ENCODE measurements at places on chromosomes 7 and 10.

DNA sequence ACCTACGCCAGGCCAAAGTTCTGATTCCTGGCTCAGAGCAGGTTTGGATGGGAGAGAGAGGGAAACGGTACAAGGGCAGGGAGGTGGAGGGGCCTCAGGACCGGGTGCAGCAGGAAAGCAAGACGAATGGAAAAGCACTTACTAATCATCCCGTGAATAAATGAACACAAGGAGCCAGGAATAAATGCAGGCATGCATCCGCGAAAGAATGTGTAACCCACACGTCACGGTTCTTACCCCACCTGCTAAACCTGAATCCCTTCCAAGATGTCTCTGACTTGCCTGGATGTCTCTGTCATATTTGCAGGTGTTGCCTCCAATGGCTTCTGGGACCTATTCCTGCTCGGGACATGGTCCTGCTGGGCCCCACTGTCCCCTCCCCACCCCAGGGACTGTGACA, 335.2 kb upstream of the RNF32 start:
- DNase-seq = no peak

DNA sequence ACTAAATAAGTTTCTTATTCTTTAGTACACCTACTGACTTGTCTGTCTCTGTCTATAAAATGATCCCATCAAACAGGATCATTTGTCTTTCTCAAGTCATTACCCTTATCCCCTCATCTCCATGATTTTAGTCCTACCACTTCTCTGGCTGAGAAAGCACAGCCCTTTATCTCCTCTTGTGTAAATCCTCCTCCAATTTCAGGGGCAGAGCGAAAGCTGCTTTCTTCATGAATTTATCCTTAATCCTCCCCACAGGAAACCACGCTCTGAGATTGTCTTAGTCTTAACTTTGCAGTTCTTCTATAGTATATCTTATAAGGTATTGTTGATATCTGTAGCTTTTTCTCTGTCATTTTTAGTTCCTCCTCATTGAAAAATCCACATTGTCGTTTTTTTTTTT, 239.7 kb upstream of the PLXDC2 start:
- DNase-seq = no peak

DNA sequence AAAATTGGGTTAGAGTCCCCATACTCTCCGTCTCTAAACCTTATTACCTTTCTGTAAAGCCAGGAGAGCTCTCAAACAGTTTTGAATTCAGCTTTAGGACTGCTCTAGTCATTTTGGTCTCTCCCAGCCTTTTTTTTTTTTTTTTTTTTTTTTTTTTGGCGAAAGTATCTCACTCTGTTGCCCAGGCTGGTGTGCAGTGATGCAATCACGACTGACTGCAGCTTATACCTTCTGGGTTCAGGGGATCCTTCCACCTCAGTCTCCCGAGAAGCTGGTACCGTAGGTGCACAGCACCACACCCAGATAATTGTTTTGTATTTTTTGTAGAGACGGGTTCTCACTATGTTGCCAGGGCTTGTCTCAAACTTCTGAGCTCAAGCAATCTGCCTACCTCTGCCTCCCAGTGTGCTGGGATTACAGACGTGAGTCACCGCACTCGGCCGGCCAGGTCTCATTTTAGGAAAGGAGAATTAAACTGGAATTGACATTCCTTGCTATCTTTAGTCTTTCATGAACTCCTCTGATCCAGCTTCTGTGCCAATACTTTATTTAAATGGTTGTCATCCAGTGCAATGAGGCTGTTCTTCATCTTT, 31.4 kb upstream of the RSU1 start:
- no peak for DNase-seq

DNA sequence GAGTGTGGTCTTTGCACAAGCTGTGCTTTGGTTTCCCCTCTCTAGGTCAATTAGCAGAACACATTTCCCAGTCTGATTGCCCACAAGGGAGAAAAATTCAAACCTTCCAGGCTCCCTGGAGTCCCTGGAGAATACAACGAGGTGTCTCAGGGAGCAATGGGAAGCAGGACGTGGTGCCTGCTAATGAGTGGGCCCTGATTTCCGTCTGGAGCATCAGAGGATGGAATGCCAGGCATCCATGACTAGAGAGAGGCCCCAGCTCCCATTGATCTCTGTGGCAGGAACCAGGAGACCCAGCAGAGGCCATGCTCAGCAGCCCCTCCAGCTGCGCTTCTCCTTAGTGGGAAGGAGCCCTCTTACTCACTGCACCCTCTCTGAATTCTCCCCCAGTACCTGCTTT, 33.2 kb upstream of the TLX1 start:
- DNase-seq = no peak

DNA sequence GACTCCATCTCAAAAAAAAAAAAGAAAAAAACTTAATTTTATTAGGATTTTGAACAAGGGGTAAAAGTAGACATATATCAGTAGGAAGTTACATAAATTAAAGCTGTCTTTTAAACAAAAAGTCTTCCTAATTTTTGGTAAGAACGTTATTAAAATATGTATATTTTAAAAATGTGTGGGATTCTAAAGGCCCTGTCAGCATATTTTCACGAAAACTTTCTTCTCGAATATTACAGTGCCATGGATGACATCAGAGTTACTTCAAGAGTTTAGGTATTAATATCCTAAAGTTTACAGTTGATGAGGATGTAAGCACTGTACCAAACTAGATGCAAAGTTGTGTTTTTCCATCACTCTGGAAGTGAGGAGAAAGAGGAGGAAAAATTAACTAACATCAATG, 820.8 kb downstream of the PCDH15 start:
- DNase-seq = no peak

DNA sequence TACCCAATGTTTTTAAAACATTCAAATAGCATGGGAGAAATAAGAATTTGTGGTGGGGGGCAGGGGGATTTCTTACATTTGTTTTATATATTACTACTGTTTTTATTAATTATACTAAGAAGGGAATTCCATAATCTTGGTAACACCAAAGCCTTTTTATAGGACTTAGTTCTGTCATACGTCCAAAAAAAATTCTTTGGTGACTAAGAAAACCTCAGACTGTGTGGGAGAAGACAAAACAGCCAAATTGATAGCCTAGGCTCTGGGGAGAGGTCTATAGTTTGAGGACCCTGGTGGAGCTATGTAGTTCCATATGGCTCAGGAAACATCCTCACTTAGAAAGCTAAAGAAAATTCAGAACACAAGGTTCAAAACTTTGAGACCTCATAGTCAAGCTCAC, 23.4 kb downstream of the ACSM6 start:
- DNase-seq = no peak

DNA sequence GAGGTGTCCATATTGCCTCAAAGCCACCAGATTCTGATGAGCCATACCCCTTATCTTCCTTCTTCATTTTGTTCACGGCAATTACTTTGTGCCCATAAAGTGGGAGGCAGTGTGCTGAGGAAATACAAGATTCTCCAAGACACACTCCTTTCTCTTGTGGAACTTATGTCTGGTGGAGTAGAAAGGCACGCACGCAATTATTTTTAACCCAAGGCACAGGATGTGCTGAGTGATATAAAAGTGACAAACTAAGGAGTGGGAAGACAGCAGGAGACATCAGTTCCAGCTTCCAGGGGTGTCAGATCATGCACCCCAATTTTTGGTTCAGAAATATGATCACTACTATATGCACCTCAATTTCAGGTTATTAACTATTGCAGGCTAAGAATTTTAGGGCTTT, 94.7 kb upstream of the PDCD4 start:
- DNase-seq = no peak

DNA sequence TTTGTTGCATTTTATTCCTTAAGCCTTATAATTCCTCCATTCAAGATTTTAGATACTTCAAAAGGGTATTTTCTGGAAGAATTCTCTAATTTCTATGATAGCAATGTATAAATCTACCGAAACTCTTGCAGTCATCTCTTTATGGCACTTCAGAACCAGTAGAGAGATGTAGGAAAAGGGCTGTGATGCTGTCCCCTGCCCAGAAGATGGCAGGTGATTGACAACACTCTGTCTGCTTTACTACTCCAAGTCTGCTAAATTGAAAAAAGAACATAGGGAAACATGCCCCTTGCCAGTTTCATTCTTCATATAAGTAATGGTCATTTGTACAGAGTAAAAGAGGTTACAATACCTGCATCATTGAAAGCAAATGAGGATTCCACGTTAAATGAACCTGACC, 5.1 kb downstream of the TCTN3 start:
- no peak for DNase-seq

DNA sequence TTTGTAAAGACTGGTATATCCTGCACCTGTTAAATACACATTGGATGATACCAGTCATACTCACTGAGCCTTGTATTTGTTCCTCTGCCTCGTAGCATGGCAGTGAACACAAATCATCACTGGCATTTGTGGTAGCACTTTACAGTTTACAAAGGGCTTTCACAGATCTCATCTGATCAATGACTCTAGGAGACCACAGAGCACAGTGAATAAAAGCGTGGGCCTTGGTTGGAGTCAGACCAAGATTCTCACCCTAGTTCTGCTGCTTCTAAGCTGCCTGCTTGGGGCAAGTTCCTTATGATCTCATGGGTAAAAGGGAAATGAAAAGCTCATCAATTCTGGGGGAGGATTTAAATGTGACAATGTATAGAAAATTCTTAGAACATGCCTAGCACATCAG, 129.9 kb upstream of the AGK start:
- DNase-seq = no peak

GRCh38 chr7:26549281-26549944, 257.8 kb downstream of the SNX10 start:
- no peak for DNase-seq

GRCh38 chr7:8200316-8200715, 61.7 kb downstream of the ICA1 start:
- no peak for DNase-seq

- DNase-seq = no peak
Measured at GRCh38 chr10:56288403-56288802, 72.7 kb downstream of the ZWINT start.
